ENCODE measurements at places on chromosomes 12 and 14.

DNA sequence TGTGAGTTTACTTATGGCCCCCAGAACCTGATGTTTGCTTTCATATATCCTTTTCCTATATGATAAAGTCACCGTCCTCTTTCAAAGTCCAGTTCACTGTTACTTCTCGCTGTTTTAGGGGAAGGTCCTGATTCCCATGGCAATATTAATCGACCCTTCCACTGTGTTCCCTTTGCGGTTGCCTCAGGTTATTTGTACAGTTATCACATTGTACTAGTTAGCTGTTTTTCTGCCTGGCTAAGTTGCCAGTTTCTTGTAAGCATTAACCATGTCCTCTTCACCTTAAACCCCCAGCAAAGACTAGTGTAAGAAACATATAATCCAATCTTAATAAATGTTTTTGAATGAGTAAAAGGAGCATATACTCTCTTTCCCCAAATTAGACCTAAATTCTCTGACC lies 115.0 kb upstream of the PPFIA2 start:
- no peak for DNase-seq

DNA sequence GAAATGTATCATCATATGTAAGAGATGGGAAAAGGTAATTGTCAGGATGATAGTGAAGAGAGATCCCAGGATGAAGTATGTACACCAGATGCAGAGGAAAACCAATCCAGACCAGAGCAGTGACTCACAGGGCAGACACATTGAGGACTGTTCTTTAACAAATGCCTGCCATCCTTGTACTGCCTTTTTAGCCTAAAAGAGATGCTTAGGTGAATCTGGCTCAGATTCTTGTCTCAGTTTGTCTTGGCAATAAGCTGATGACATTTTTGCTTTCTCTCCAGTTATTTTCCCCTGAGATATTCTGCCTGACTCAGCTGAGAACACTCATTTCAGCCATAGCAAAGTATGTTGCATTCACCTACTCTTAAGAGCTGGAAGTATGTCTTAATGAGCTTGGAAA lies 405.3 kb upstream of the USP15 start:
- DNase-seq = no peak

DNA sequence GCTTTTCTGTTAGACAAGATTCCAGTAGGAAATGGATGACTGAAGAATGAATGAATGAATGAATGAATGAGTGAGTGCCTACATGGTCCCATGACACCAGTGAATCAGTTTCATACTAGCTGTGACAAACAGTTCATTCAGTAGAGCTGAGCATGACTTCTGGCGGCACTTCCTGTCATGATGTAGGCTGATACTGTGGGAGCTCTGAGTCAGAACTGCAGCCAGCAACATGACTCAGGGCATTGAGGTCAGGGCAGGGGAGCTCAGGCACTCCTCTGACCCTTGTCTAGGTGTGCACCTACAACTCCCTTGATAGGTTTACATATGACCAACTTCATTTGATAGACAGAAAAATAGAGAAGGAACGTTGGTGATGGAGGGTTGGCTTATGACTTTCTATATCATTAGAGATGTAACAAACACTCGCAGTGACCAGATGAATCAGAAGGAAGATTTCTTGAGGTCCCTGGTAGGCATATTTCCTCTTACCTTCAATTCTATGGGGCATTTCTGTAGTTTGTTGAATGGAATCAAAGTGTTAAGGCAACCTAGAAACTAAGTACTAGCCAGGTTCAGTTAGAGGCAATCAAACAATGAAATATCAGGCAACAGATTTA lies 139.3 kb upstream of the ARHGAP5 start:
- peak; percentile 23 for DNase-seq

- DNase-seq = no peak
Measured at GRCh38 chr14:102085488-102085887, 1.4 kb downstream of the HSP90AA1 start.

GRCh38 chr12:19574601-19575000 lies 135.3 kb downstream of the AEBP2 start:
- DNase-seq = no peak

DNA sequence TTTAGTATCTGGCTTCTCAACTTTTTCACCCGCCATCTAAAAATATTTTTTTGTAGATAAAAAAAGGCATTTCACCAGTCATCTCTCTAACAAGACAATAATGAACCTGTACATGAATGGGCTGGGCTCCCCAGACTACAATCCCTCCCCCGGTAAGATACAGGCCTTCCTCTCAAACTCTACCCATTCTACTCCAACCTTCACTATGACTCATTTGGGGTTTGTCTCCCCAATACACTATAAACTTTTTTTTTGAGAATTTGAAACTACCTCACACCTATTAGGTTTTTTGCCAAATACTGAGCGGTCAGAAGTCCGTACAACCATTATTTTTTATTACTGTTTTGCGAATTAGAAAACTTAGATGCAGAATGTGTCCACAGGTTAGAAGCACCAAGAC lies 784 bp downstream of the RPL6 start:
- no peak for DNase-seq

GRCh38 chr12:54596526-54596946 lies 8.1 kb upstream of the PPP1R1A start:
- DNase-seq = peak; percentile 31

DNA sequence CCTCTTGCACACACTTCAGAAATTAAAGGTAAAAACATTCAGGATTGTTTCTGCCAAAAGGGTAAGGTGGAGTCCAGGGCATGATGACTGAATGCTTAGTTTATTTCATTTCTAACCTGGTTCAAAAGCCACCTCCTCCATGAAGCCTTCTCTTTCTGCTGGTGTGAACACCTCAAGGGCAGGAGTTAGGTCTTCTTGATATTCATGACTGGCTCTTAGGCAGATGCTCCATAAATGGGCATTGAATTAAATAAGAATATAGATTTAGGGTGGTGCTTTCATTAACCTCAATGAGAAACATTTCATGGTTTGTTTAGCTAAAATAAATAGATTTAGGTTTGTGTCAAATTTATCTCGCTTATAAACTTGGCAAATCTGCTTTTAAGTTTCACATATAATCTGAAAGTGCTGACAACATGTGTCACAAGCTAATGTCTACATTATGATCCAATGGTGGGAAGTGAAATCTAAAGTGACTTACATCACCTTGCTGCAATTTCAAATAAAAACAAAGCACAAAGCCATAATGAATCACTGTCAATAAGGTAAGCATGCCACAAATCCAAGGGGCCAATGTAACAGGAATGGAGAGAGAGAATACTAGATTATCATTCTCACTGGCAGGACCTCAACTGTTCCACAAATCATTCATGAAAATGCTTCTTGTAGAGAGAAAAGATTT lies 72.7 kb upstream of the GRIP1 start:
- no peak for DNase-seq

- no peak for DNase-seq
Measured at GRCh38 chr12:83538361-83538965, 851.8 kb downstream of the TMTC2 start.

DNA sequence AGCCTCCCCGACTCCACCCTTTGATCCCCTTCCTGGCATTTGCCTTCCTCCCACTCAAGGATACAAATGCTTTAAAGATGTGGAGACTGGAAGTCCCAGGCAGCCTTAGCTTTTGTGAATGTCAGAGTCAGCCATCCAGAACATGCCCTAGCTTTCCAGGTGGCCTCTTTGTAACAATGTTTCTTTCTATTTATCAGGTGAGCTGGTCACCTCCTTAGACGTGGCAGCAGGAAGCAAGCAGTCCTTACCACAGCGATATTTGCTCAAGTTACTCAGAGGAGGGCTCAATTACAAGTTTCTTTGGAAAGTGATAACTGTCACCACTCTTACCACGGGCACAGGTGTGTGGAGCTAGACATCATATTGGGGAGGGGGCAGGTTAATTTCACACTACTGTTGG lies 4.9 kb downstream of the GALNT6 start:
- no peak for DNase-seq

GRCh38 chr14:56809270-56810146 lies 771 bp downstream of the OTX2 start:
- no peak for DNase-seq

- no peak for DNase-seq
Measured at GRCh38 chr12:6612247-6612646, 5.1 kb upstream of the CHD4 start.

DNA sequence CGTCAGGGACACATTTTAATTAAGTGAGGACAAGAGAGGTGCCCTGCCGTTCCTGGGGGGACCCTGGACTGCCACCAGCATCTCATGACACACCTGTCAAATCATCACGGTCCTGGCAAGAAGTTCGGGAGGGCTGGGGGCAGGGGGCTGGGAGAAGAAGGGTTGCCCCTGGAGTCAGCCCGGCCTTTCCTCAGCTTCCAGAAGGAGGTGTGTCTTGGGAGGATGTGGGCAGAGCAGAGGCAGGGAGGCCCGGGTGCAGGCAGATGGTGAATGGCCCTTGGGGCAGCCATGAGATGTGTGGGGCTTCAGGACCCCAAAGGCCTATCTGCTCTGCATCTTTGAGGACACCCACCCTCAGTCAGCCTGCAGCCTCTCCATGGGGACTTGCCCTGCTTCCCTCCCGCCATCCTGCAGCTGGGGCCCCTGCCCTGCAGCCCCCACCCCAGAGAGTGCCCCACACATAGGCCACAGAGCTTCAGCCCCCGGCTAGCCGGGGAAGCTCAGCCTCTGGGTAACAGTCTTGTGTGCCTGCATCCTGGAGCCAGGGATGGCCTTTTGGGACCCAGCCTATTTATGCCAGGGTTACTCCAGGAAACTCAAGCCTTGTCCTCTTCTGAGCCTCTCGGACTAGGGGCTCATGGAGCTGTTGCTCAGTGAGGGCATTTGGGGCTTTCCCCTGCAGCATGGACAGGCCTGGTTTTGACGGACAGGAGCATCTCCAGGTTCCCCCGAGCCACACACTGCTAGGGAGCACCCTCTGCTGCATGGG lies 178.5 kb downstream of the KIF26A start:
- no peak for DNase-seq

- DNase-seq = no peak
Measured at GRCh38 chr14:93729993-93730392, 58.3 kb downstream of the PRIMA1 start.

DNA sequence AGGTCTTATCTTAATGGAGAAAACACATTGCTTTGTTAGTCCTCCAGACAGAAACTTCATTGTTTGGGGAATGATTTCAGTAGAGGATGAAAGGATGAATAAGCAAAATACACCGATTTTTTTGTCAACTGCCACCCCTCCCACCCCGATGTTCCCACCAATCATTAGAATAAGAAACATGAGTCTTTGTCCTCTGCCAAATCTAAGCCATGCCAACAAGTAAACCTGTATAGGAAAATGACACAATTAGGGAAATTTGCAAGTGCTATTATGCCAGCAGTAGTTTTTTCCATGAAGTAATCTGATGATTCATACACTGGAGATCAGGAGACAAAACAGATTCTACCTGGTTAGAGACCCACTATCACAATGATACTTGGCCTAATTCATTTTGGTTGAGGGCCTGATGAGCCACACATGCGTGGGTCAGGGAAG lies 35.9 kb downstream of the FLRT2 start:
- DNase-seq = no peak

- no peak for DNase-seq
Measured at GRCh38 chr12:112948806-112949205, 10.5 kb downstream of the OAS3 start.

- DNase-seq = peak; percentile 4
Measured at GRCh38 chr12:14691560-14691959, 4.8 kb downstream of the GUCY2C start.

DNA sequence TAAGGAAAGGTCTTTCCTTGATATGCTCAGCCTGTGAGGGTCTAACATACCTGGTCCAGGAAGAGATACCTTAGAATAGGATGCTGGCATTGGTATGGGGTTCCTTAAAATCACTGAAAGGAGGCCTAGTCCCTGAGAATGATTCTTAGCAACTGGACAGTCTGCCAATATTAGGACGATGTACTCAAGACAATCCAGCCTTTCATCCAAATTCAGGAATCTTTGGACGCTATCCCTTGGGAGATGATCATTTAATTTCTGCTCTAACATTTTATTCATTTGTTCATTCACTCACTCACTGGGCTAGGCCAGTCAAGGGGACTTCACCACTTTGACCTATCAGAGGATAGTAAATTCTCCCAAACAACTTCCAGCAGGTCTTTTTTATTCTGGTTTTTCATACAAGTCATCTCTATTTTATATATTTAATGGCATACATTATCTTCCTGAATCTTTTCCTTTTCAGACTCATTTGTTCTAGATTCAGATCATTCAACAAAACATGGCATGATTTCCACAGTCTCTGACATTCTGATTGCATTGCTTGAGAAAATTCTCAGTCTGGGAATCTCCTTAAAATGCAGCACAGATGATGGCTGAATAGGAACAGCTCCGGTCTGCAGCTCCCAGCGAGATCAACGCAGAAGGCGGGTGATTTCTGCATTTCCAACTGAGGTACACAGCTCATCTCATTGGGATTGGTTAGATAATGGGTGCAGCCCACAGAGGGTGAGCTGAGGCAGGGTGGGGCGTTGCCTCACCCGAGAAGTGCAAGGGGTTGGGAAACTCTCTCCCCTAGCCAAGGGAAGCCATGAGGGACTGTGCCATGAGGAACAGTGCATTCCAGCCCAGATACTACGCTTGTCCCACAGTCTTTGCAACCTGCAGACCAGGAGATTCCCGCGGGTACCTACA lies 118.0 kb upstream of the PRICKLE1 start:
- DNase-seq = no peak

- no peak for DNase-seq
Measured at GRCh38 chr12:114396153-114396868, 9.6 kb downstream of the TBX5 start.

DNA sequence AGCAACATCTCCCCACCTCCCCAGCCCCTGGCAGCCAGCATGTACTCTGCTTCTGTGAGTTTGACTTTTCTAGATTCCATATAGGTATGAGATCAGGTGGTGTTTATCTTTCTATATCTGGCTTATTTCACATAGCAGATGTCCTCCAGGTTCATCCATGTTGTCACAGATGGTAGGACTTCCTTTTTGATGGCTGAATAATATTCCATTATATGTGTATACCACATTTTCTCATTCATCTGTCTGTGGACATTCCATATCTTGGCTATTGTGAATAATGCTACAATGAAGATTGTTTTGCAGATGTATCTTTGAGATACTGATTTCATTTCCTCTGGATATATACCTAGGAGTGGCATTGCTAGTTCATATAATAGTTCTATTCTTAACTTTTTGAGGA lies 18.4 kb downstream of the ALKBH2 start:
- DNase-seq = no peak

DNA sequence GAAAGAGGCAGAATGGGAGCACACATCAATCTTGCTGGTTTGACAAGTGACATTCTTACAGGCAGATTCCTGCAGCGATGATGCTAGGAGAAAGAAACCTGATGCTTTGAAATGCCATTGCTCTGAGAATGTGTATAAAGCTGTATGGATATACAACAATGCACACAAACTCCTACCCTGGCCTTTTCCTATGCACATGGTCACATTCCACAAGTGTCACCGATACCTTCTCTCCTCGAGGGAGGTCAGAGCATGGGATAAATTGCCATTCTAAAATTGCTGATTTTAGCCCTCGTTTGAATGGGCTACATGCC lies 11.9 kb downstream of the FGF6 start:
- no peak for DNase-seq

- no peak for DNase-seq
Measured at GRCh38 chr14:29971101-29971500, 43.5 kb upstream of the PRKD1 start.

GRCh38 chr12:11839091-11839641 lies 189.7 kb downstream of the ETV6 start:
- DNase-seq = no peak

- no peak for DNase-seq
Measured at GRCh38 chr14:71240866-71241520, 333.7 kb downstream of the PCNX1 start.
